ENCODE measurements at places on chromosomes 11 and 22. TPM values are rescaled to one million over a fixed set of nuclear protein-coding genes. Genes with fewer than 3 reads are reported as not detected.

The TCN1 gene
- total RNA-seq = not detected

The OTOG gene
- not detected for total RNA-seq

The TUB gene
- 0.08 TPM for total RNA-seq

The KDM4E gene
- not detected for total RNA-seq

The OR8K3 gene
- not detected for total RNA-seq

The CNGA4 gene
- 0.20 TPM for total RNA-seq

The OR56A1 gene
- total RNA-seq = not detected

The OR9G4 gene
- not detected for total RNA-seq

The ALDH3B2 gene
- not detected for total RNA-seq

The CASP4 gene
- 138 TPM for total RNA-seq

The OR8A1 gene
- not detected for total RNA-seq

The KCNC1 gene
- not detected for total RNA-seq

The RCOR2 gene
- total RNA-seq = not detected

The KLHL35 gene
- 1.0 TPM for total RNA-seq

The VWA5A gene
- total RNA-seq = 6.8 TPM

The CPT1B gene
- 60.9 TPM for total RNA-seq

The ELMOD1 gene
- total RNA-seq = not detected

The OR9G1 gene
- total RNA-seq = not detected

The RIMBP3C gene
- total RNA-seq = 0.23 TPM

The ABCG4 gene
- total RNA-seq = not detected

The OR52N4 gene
- total RNA-seq = 1.5 TPM

The MS4A6E gene
- total RNA-seq = not detected

The PNPLA5 gene
- not detected for total RNA-seq

The TSPAN32 gene
- total RNA-seq = 50.1 TPM

The OLFML1 gene
- total RNA-seq = not detected

The SMIM35 gene
- total RNA-seq = 0.45 TPM

The TEX54 gene
- total RNA-seq = not detected

The TRMU gene
- 71.7 TPM for total RNA-seq

The SCGB2A2 gene
- total RNA-seq = not detected

The APOA5 gene
- not detected for total RNA-seq

The ART1 gene
- total RNA-seq = not detected

The OPCML gene
- not detected for total RNA-seq

The RAG2 gene
- not detected for total RNA-seq

The REXO2 gene
- total RNA-seq = 82.1 TPM

The CLDN5 gene
- total RNA-seq = not detected

The GPR83 gene
- total RNA-seq = 0.08 TPM

The CD6 gene
- total RNA-seq = 293 TPM
